Activated CD4-positive, alpha-beta T cell treated with anti-CD3 and anti-CD28 coated beads, Interleukin-2, amount 50 U/mL, for 24 hours (primary cell): ENCODE measurements at places on chromosomes 2 and 18.

DNA sequence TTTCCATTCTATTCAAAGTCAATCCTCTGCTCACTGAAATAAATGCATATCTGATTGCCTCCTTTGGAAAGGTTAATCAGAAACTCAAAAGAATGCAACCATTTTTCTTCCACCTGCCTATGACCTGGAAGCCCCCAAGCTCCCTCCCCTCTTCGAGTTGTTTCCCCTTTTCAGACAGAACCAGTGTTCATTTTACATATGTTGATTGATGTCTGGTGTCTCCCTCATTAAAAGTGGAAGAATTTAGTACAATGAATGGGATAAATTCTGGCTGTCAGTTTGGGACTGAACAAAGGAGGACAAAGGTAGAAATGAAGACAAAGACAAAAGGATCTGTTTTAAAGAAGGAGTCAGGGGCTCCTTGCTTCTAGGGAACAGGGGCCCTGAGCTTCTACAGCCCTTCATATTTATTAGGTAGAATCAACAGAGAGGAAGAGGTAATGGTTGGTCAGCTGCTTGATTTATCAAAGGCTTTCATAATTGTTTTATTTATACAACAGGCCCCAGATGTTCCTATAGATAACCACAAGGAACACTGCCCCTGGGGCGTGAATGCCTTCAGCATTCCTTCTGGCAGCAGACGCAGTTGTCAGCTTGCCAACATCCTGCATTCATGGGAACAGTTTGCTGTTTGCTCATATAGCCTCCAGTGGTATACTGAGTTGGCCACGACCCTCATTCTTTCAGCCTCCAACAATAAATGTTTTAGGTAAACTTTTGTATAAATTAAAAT is 949.8 kb upstream of the LRATD1 start:
- DNase-seq = no peak

DNA sequence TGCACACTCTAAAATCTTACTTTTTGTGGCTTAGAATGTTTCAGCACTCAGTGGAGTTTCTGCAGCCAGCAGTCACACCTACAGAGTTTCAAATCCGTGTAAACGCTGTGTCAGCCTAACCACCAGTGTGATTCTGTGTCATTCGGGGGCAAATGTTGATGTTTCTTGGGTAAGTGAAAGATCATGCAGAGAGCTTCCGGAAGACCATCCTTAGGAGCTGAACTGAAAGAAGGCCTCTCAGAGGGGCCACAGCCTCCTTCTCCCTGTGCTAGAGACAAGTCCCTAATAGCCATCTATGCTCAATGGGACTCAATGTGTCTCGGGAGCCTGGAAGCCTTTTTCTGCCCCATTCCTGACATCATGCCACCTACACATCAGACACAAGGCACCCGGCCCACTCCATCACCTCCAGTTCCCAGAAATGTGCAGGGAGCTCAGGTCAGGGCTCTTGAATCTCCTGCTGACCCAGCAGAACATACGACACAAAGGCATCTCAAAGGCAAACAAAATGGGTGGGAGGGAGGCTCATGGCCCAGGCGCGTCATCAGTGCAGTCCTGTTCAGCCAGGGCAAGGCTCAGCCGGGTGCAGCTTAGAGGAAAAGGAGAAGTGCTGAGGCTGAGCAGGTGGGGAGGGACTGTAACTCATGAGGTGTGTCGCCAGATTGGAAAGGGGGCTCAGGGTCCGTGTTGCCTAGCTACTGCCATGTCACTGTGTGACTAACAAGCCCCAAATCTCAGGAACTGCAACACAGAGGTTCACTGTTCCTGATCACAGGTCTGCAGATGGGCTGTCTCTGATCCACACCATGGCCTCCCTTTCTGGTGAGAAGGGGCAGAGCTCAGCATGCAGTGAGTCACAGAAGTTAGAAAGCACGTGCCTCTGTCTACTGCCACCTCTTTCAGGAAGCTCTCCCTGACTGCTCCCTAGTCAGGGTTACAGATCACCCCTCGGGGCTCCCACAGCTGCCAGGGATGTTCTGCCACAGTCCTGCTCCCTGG is 82.0 kb downstream of the SMAD7 start:
- DNase-seq = peak; percentile 56

DNA sequence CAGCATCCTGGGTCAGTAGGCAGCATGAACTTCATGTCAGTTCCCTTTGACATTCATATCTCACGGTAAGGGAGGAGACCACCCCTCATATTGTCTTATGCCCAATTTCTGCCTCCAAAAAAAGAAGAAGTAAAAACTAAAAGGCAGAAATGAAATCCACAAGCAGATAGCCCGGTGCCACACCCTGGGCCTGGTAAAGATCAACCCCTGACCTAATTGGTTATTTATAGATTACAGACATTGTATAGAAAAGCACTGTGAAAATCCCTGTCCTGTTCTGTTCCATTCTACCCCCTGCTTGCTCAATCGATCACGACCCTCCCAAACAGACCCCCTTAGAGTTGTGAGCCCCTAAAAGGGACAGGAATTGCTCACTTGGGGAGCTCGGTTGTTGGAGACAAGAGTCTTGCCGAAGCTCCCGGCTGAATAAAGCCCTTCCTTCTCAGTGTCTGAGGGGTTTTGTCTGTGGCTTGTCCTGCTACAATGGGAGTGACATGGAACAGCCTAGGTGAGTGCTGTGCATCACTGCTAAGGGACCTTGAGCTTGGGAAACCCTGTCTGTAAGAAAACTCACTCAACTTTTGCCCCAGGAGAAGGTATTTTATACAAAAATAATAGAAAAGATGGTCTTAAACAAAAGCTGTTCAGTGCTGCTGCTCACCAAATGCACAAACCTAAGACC is 11.1 kb downstream of the NDUFV2 start:
- no peak for DNase-seq

- DNase-seq = no peak
Measured at GRCh38 chr18:35634323-35634722, 52.8 kb downstream of the GALNT1 start.

DNA sequence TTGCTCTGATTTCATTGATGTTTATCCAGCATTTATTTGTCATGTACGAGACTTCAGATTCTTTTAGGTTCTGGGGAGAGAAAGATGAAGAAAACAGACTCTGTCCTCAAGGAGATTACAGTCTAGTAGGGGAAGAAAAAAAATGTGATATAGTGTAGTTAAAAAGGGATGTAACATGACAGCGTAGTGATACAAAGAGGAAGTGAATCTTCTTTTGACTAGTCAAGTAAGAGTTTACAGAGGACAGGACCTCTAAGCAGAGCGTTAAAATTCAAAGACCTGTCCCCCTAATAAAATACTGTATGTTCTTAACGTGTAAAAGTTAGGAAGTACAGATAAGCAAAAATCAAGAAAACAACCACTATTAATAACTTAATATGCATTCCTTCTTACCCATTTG is 47.7 kb downstream of the NCOA1 start:
- no peak for DNase-seq

- DNase-seq = no peak
Measured at GRCh38 chr2:237022533-237022932, 63.2 kb upstream of the COPS8 start.

DNA sequence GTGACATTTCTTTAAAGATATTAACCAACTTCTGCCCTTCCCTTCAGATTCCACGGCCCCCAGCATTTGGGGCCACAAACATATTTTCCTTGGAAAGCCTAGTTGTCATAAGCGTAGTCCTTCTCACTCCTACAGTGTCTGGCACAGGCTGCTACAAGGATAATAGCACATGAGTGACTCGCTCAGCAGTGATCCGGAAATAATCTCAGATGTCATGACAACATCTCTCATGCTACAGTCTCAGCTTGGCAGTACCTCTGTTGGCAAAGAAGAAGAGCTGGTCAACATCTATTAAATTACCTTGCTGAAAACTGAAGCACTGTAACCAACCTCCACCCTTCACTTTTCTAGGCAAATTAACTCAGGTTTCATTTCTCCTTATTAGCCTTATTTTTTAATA is 351.7 kb downstream of the RAD51AP2 start:
- no peak for DNase-seq

DNA sequence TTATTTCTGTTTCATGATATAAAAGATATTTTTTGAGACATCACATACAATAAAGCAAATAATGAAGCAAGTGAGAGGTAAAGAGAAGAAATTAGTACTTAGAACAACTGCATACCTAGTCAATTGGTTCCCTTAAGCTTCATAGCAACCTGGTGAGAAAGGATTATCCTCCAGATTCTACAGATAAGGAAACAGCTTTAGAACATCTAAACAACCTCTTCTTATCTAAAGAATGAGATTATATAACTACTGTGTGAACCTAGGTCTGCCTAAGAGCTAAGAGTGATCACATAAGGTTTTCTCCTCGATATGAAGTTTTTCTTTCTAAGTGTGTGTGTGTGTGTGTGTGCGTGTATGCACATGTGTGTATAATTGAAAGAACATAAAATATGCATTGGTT is 265.1 kb downstream of the NOL4 start:
- DNase-seq = no peak

DNA sequence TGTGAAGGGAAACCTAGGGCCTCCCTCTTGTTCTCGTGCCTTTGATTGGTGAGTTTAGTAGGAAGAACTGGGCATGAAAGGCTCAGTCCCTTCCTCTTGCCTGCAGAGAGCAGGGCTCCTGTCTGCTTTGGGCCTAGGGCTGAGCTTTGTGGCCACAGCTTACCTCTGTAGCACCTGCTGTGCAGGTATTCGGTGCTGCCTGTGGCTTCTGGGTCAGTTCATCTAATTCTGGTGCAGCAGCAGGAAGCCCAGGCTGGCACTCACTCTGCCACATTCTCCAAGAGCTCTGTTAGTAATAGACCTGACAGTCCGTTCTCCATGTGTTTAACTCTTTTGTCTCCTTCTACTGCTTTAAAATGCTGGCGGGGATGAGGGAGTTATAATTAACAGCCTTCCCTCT is 96.5 kb downstream of the DLGAP1 start:
- no peak for DNase-seq

DNA sequence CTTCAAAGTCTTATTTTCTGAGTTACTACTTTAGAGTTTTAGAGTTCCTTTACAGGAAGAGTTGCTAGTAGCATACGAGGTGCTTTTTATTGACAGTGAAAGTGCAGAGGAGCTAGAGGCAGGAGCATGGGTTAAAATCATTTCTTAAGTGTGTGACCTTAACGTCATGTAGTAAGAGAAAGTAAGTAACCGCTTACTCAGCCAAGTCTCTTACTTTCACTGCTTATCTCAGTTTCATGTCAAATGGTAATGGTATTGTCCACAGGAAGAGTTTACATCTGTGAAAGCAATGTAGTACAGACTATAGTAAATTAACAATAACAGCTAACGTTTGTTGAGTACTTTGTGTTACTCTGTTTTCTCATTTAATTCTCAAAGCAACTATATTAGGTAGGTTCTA is 12.6 kb downstream of the NDUFAF7 start:
- no peak for DNase-seq

DNA sequence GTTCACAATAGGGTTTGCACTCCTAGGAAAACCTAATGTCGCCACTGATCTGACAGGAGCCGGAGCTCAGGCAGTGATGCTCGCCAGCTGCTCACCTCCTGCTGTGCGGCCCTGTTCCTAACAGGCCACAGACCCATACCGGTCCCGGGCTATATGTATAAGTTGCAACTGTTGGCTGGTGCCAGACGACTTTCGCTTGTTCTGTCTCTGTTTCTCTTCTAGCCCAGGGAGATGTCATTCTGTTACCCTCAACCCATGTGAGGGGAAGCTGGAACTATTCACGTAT is 170.3 kb downstream of the BCL2 start:
- DNase-seq = no peak

- DNase-seq = no peak
Measured at GRCh38 chr2:181465676-181466375, 8.6 kb downstream of the ITGA4 start.

DNA sequence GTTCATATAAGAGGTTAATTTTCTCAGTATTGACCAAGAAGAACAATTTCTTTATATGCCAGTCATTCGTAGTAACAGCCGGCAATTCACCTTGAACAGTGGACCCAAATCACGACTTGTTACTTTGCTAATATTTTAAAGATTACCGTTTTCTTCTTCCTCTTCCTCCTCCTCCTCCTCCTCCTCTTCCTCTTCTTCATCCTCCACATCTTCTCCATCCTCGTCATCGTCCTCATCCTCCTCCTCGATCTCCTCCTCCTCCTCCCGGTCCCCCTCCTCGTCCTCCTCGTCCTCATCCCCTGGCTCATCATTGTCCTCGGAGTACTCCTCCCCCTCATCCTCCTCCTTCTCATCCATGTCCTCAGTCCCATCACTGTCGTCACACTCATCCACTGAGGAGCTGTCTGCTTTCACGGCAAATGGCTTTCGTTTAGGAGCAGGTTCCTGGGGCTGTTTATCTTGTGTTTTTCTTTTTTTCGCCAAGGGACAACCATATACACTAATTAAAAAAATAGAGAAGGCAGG is 198.6 kb upstream of the PXDN start:
- DNase-seq = no peak

DNA sequence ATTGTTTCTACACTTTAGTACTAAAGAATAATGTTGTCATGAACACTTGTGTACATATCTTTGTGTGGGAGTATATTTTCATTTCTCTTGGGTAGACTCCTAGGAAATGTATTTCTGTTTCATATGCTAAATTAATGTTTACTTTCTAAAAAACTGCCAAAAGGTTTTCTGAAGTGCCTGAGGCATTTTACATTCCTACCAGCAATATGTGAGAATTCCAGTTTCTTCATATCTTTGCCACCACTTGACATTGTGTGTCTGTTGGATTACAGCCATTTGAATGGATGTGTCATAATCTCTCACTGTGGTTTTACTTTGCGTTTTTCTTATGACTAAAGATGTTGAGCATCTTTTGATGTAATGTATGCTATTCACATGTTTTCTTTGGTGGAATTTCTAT is 428.2 kb upstream of the KCNH7 start:
- DNase-seq = no peak

DNA sequence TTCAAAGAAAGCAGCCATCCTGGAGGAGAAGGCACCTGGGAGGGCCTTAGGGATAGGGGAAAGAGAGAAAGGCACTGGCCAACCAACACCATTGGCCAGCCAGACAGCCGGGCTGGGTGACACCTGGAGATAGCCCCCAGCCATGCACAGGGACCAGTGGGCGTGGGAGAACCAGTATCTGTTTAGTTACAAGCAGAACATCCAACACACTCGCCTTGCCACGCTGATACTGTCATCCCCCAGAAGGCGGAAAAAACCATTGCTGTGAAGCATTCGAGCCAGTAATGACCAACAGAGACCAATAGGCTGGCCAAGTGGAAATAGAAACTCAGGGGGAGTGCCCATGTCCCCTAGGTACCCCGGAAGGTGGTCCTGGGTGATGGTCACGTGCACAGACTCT is 15.5 kb downstream of the ASPRV1 start:
- DNase-seq = no peak

- no peak for DNase-seq
Measured at GRCh38 chr2:239954166-239955086, 70.7 kb downstream of the NDUFA10 start.

DNA sequence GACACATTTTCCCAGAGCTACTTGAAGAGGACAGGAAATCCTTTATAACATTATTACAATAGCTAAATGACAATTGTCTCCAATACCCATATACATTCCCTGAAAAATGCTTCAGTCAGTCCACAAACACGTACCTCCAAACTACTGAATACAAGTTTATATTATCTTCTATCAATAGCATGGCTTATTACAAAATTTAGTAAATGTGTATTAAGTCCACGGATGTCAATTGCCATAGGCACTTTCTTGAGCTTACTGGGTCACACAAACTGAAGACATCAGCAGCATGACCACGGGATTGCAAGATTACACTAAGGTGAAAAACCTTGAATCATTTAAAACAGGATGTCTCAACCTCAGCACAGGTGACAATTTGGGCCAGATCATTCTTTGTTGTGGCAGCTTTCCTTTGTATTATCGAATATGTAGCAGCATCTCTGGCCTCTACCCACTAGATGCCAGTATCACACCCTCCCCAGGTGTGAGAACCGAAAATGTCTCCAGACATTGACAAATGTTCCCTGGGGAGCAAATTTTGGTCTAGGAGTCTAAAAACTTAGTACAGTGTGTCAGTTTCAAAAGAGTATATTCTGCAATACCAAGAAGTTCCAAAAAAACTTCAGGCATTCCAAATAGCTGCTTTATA is 1.4 kb downstream of the MBD2 start:
- no peak for DNase-seq
